ENCODE measurements at places on chromosomes 5 and 9.

- DNase-seq: no peak
These were observed 24.3 kb upstream of the PITX1 start for GRCh38 chr5:135058331-135058732.

GRCh38 chr5:17308326-17309065 lies 91.1 kb downstream of the BASP1 start:
- DNase-seq: no peak

DNA sequence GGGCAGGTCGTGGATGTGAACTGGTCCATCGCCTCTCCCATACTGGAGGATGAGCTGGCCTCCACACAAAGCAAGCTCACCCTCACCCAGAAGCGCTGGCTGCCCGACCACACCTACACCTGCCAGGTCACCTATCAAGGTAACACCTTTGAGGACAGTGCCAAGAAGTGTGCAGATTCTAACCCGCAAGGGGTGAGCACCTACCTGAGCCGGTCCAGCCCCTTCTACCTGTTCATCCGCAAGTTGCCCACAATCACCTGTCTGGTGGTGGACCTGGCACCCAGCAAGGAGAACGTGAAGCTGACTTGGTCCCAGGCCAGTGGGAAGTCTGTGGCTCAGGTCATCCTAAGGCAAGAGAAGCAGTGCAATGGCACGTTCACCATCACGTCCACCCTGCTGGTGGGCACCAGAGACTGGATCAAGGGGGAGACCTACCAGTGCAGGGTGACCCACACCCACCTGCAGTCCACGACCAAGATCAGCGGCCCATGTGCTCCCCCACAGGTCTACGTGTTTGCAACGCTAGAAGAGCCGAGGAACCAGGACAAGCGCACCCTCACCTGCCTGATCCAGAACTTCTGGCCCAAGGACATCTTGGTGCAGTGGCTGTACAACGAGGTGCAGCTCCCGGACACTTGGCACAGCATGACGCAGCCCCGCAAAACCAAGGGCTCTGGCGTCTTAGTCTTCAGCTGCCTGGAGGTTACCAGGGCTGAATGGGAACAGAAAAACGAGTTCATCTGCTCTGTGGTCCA lies 71.3 kb downstream of the INSL6 start:
- no peak for DNase-seq

- DNase-seq: no peak
These were observed 1.3 kb upstream of the LCN12 start for GRCh38 chr9:136950656-136951276.

- DNase-seq: no peak
These were observed 1044.2 kb downstream of the TLE4 start for GRCh38 chr9:80615964-80616363.

DNA sequence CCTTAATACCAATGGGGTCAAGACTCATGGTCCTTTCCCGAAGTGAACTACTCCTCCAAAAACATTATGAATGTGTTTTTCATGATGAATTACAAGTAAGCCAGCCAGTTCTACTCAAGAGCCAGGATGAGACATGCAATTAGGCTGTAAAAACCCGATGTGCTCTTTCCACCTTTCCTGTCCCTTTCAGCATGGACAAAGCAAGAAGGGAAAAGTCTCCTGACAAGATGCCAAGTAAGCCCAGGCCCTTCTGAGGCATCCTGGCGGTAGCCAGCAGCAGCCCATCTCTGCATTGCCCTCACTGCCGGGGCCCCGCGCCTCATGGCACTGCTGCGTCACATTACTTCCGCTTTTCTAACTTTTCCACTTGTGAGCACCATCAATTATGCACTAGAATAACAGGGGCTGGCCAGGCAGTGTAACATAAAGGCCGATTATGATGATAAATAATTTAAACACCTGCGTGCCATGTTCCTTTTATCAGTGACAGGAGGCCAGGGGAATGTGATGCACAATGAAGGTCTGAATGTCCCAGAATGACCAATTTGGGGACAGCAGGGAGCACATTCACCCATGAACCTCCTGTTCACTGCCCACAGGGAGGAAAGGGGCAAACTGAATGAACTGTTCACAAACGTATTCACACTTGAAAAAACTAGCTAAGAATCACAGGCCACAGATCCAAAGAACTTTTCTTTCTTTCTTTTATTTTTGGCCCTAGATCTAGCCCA lies 37.4 kb downstream of the EFNA5 start:
- DNase-seq: no peak

Data from effector CD8-positive, alpha-beta T cell (primary cell).